ENCODE measurements at places on chromosomes 11 and 22. TPM values are rescaled to one million over a fixed set of nuclear protein-coding genes. Genes with fewer than 3 reads are reported as not detected.

- DNase-seq, result no peak
These were observed at the start of gene CCDC89 for GRCh38 chr11:85685820-85686459. CCDC89 (minus strand) TSS chr11:85686195; CDS start chr11:85686130, 65 bp downstream.

Gene BDNF
- 0.24 TPM for total RNA-seq

DNA sequence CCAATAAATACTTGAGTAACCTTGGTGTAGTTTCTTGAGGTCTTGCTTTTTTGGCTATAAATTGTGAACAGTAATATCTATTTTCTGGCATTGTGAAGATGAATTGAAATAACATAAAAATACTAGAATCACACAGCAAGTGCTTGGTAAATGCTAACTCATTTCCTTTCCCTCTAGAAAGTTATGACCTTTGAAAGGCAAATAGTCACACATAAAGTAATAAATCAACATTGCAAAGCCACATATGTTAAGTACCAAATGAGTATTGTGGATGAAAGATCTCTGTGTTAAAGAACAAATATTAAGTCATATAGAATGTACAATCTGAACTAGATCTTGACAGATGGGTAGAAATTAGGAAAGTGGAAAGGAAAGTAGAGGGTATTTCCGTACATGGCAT lies 559.6 kb upstream of the CCDC90B start:
- no peak for DNase-seq

DNA sequence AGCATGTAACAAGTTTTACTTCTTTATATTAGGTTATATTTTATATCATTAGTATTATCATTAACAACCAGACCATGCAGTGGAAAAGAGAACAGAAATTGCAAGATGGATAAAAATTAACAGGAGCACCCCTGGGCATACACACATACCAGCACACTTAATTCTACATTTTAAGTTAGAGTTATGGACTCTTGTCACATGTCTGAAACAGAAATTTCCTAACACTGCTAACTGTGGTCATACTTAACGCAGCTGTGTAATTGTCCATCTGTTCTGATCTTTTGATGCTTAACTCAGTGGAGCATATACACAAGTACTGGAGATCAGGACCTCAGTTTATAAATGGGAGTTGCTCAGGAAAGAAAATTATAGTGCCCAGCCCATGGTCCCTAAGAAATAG lies 358 bp downstream of the OR52H1 start:
- no peak for DNase-seq

- DNase-seq, result no peak
These were observed 11.3 kb upstream of the P2RY2 start for GRCh38 chr11:73206801-73207200.

All from thymus (tissue), 14 donors.